RPMI8226 (cell line): ENCODE measurements at places on chromosomes 6 and 20.

DNA sequence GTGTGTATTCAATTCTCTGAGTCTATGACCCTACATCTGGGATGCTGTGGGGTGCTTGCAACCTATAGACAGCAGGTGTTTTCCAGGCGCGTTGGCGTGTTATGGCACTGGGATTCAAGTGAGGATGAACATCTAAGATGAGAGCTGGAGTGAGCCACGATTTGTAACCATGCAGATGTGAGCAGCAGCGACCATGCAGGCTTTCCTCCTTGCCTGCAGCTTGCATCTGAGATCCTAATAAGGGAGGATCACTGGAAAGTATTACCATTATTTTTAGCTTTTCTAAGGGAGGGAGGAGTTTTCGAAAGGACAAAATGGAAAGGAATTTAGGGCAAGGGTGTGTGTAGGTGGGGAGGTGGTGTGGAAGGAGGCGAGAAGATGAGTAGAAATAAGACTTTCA, 216.7 kb downstream of the ATXN1 start:
- no peak for DNase-seq

GRCh38 chr6:41656002-41656691, 17.9 kb downstream of the MDFI start:
- DNase-seq = no peak

- DNase-seq = no peak
Observed at GRCh38 chr6:169176361-169176991, 77.2 kb downstream of the THBS2 start.

DNA sequence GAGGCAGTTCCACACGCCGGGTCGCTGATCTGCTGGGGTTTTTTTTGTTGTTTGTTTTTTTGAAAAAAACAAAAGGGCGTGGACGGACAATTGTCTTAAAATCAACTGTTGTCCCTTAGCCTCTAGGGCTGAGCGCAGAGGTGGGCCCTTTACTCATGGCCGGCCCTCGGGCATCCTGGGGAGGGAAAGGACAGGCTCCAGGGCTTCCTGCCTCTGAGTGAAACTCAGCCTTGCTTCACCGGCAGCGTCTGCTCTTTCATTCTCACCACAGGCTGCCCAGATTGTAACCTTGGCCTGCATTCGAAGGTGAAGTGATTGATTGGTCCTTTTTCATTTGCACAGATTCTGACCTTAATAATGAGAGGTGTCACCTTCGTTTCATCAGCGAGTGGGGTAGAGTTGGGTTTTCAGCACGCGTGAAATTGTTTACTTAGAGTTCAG, 797 bp downstream of the SMIM13 start:
- DNase-seq = peak; percentile 82

GRCh38 chr20:8642247-8642646, 426.6 kb upstream of the PLCB4 start:
- no peak for DNase-seq

DNA sequence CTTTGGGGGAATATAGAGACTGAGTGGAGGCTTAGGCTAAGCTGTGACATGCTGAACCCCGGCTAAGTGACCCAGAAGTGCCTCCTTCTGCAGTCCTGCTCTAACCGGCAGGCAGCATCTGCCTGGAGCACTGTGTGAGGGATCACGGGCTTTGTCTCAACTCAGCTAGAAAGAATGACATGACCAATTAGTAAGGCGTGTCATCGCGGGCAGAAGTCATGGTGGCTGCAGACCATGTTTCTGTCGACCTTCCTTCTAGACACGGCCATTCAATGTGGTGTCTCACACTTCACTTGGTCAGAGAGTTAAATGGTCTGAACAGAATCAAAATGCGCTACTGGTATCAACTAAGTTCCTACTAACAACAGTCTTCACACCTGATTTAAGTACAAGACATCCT, 35.0 kb downstream of the HUS1B start:
- DNase-seq = no peak

DNA sequence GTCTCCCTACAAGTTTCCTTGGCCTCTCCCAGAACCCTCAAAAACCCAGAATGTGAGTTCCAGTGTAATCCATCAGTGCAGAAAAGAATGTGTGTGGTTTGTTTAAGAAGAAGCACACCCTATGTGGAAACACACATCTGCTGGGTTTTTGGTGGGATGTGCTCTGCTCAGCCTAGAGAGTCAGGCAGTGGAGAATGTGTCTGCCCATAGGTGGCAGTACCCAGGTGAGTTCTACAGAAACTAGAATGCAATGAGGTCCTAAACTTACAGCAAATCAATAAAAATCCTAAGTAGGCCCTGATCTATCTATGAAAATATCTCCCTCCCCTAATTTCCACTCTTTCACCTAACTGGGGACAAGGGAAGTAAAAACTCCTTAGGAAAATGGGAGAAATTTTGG, 437.3 kb downstream of the DHX35 start:
- DNase-seq = no peak

DNA sequence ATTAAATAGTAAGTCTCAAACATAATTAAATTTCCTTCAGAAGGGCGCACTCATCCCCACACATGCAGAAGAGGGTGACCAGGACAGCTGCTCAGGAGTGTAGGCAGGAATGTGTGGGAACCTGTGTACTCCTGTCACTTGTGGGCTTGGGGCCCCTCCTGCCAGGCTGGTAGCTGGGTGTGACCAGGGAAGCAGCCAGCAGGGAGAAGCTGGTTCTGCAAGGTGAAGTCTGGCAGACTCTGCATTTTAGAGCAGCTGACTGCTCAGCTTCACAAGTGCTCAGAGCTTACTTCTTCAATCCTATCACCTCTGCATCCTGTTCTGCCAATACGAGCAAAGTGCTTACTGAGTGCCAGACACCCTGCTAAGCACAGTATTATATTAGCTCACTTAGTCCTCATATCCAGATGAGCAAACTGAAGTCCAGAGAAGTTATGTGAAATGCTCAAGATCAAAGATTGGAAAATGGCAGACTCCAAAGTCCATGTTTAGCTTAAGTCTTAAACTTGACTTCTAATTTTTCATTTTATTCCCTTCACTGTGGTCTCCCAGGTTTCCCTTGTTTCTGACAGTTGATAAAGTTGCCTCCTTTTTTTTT, 27.9 kb downstream of the ELMO2 start:
- DNase-seq = no peak
